ENCODE measurements at places on chromosomes 2 and 18. TPM values are rescaled to one million over a fixed set of nuclear protein-coding genes. Genes with fewer than 3 reads are reported as not detected.

DNA sequence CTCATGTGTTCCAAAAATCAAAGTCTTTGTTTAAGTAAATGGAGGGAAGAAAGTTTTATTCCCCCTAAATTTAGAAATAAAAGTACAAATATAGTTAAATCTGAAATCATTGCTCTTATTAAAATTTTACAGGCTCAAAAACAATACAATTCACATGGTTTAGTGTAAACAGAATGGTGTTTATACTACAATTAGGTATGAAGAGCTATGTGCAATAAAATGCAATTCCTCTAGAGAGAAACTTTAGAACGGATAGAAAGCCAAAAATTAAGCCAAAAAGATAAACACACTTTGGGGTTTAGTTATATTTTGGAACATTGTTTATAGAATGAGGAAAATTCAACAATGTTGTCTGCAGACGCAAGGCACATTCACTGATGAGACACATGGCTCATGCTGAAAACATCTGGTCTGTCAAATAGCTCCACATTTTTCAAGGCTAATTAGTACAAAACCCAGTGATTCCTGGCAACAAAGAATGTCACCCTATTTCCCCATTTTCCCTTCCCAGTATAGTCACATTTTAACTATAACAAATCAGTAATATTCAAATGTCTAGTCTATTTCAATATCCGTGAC lies 103.3 kb downstream of the EXOC6B start:
- DNase-seq, result no peak

DNA sequence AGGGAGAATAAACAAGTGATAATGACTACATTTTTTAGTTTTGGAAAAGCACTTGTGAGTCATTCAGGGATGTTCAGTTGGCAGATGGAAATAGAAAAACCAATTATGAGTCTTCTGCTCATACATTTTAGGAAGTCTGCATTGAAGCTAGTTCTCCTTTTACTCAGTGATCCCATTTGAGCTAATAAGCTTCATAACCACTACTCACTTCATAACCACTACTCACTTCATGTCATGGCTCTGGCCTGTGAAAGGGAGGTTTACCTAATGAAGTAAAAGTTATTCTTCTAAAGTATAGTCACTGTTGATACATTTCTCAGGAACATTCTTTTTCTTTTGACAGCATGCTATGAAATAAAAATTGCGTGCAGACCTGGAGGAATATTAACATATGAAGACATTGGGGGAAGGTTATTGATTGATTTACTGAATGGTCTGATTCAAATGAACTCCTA lies 948.7 kb downstream of the TSN start:
- DNase-seq, result no peak

- no peak for DNase-seq
Observed at GRCh38 chr2:183490914-183491313, 366.7 kb downstream of the NUP35 start.

The CFAP65 gene
- total RNA-seq, result not detected

The RNF125 gene
- total RNA-seq, result 5.6 TPM

The PNPT1 gene
- 20.8 TPM for total RNA-seq

All from Right ventricle myocardium inferior (tissue), 1 donor.